Right lung (tissue), 10 donors: ENCODE measurements at places on chromosomes 12 and 14. TPM values are rescaled to one million over a fixed set of nuclear protein-coding genes. Genes with fewer than 3 reads are reported as not detected.

LRTM2 gene
- polyA plus RNA-seq: not detected

GLT1D1 gene
- 2.9 TPM for polyA plus RNA-seq

SENP1 gene
- polyA plus RNA-seq: 28.8 TPM

ABCD4 gene
- polyA plus RNA-seq: 135 TPM

KRT77 gene
- polyA plus RNA-seq: not detected

BDKRB1 gene
- 0.13 TPM for polyA plus RNA-seq
